ENCODE measurements at places on chromosomes 16 and 17.

DNA sequence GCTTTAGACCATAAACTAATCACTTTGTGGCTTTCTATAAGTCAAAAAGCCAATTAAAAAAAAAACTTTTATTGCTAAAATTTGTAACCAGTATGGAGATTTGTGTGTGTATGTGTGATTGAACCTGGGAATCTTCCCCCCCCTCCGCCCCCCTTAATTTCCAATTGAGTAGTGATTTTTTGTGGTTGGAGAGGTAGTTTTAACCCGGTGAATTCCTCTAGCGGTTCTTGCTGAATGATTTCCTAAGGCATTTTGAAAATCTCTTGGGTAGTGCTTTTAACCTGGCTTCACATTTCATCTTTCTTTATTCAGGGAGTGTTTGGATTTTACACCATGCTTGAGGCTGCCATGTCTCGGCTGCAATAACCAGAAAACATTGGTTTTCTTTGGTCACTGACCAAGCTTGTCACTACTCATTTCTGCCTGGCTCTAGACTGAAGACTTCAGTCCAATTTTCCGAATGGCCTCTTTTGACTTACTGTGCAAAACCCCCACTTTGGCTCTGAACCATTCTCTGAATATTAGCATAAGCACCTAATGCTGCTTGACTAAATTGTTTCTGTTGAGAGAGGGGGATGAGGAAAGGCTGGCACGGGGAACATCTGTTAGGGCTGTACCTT is 35.6 kb downstream of the PRKCA start:
- no peak for DNase-seq

DNA sequence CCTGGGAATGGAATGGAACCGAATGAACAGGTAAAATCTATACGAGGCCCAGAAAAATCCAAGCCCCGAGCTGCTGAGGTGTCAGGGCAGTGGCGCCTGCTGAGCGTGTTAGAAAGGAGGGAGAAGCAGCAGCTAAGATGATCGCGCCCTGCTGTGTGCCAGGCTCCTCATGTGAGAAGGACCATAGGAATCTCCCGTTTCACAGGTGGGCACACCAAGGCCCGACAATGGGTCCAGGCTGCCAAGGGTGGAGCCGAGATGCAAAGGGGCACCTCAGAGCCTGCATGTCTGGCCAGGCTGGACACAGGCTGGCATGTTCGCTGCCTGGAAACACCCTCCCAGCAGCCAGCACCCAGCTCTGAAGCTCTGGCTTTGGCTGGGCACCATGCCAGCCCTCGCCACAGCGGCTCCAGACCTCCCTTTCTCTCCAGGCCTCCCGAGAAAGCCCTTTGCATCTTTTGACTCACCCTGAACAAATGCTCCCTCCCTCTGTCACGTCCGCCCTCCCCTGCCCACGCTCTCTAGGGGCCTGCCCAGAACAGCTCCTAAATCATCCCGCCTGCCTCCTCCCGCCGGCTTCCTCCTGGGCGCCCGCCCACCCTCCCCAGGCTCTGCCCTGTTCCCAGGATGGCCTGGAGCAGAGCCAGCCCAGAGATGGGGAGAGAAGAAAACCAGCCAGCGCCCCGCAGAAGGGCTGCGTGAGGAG is 217.8 kb upstream of the GSE1 start:
- DNase-seq, result no peak

- no peak for DNase-seq
Measured at GRCh38 chr17:9905902-9906301, 831 bp upstream of the RCVRN start.

DNA sequence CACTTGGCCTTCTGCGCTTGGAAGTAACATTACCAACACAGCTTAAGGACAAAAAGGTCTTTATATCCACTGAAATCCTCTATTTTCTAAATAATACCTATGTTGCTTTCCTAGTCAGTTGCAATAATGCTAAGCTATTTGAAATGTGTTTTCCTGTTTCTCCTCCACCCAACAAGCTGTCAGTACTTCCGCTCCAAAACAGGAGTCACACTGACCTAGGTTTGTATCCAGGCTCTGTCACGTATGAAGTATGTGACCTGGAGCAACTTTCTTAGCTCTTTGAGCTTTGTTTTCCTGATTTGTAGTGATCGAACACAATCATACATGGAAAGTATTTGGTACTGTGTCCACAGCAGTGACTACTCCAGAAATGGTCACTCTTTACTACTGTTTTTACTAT is 24.3 kb upstream of the MYLK3 start:
- no peak for DNase-seq

DNA sequence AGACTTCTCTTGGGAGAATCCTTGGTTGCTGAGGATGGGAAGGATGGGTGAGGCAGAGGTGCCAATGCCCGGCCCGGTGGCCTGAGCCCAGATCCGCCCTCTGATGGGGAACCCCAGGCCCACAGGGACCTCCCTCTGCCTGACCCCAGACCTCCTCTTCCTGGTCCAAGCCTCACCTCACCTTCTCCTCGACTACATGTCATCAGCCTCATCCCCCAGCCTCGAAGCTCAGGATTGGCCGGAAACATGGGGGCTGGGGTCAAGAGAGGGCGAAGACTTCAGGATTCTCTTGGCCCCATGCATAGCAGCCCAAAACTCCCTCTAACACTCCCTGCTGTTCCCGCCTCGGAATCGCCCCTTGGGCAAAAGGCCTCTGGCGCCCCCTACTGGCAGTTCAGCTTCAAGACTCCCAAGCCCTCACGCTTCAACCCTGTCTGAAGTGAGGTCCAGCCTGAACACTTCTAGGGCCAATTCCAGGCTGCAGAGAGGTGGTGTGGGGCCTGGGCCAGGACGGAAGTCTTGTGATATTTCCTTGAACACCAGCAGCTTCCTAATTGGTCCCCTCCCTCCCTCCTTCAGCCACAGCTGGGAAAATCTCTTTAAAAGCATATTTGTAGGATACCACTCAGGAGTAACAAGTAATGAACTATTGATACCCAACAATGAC is 47.2 kb downstream of the ARHGAP27 start:
- DNase-seq, result peak; percentile 89
